ENCODE measurements at places on chromosomes 6 and 20. TPM values are rescaled to one million over a fixed set of nuclear protein-coding genes. Genes with fewer than 3 reads are reported as not detected.

Gene SIRPB1
- 28.2 TPM for total RNA-seq

Gene LINC00237
- not detected for total RNA-seq

Gene TMEM217
- total RNA-seq, result not detected

Gene PSMB9
- total RNA-seq, result 139 TPM
